ENCODE measurements at places on chromosomes 6 and 20. TPM values are rescaled to one million over a fixed set of nuclear protein-coding genes. Genes with fewer than 3 reads are reported as not detected.
A peak's percentile ranks its signal among the peaks of the same experiment; 100 is the strongest.

Gene SSTR4
- not detected for total RNA-seq

DNA sequence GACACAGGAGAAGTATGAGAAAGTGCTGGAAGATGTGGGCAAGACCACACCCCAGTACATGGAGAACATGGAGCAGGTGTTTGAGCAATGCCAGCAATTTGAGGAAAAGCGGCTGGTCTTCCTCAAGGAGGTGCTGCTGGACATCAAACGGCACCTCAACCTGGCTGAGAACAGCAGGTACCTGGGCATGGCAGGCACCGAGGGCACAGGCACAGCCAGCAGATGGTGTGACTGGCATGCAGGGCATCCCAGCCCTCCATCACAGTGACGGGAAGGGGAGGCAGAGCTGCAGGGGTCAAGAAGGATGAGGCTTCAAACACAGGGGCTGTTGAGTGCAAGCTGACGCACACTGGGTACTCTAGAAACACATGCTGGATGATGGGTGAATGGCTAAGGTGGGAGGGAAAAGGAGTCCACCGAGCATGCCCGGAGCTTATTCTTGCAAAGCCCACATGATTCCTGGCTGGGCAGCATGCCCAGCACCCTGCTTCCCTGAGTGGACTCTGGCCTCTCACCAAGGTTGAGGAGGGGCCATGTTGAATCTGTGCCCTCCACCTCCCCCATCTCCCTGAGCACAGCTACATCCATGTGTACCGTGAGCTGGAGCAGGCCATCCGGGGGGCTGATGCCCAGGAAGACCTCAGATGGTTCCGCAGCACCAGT is 26.3 kb downstream of the SPDEF start:
- H3K4me3 ChIP-seq, result no peak overlapping the region
- H3K27me3 ChIP-seq, result no peaks in the 10 kb centered on the region
- no peak overlapping the region for H3K27ac ChIP-seq

Gene SRSF12
- total RNA-seq, result 7.6 TPM

Gene POPDC3
- total RNA-seq, result 6.0 TPM

- H3K36me3 ChIP-seq, result no peaks in the 10 kb centered on the region
- no peaks in the 10 kb centered on the region for H3K4me1 ChIP-seq
- no peak overlapping the region for H3K27ac ChIP-seq
- H3K4me3 ChIP-seq, result no peak overlapping the region
- H3K27me3 ChIP-seq, result peaks cover 6% of the 10 kb centered on the region
Measured at GRCh38 chr6:26335631-26336323, 29.2 kb upstream of the BTN3A2 start.

Gene SGK2
- total RNA-seq, result not detected

GRCh38 chr20:34377072-34377847 is 14.2 kb downstream of the ITCH start:
- DNase-seq, result no peak
- no peak overlapping the region for H3K27ac ChIP-seq
- H3K27me3 ChIP-seq, result no peaks in the 10 kb centered on the region

DNA sequence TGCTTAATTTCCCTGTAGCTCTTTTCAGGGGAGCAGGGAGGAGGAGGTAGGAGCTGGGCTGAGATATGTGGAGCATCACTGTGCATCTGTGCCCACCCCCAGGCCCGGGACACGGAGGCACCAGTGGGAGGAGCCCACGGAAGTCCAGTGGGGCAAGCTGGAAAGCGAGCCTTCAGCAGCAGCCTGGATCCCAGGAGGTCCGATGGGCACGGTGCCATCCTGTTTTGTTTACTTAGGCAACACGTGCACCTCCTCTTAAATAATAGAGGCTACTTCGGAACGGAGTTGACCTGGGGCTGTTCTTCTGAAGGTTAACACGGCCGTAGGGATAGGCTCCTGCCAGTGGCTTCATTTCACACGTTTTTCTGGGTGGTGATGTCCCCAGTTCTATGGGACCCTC is 51.6 kb downstream of the CDH4 start:
- no peak overlapping the region for H3K4me3 ChIP-seq
- peaks cover 7% of the 10 kb centered on the region for H3K4me1 ChIP-seq
- H3K36me3 ChIP-seq, result no peaks in the 10 kb centered on the region
- DNase-seq, result no peak
- H3K27ac ChIP-seq, result no peak overlapping the region
- H3K27me3 ChIP-seq, result no peaks in the 10 kb centered on the region

Gene SEC23B
- total RNA-seq, result 60.0 TPM

GRCh38 chr20:40276301-40276700 is 412.7 kb downstream of the MAFB start:
- peak overlapping the region; percentile 83 for H3K27ac ChIP-seq
- H3K4me1 ChIP-seq, result peaks cover 17% of the 10 kb centered on the region
- no peaks in the 10 kb centered on the region for H3K27me3 ChIP-seq
- peaks cover 51% of the 10 kb centered on the region for H3K36me3 ChIP-seq
- peak; percentile 67 for DNase-seq
- no peak overlapping the region for H3K4me3 ChIP-seq

Gene AVP
- total RNA-seq, result not detected

Gene RGS19
- 12.8 TPM for total RNA-seq

- no peak for DNase-seq
- no peaks in the 10 kb centered on the region for H3K4me1 ChIP-seq
- H3K4me3 ChIP-seq, result no peak overlapping the region
- peaks cover 9% of the 10 kb centered on the region for H3K36me3 ChIP-seq
Measured at GRCh38 chr20:4813076-4813862, 91.6 kb downstream of the PRND start.

Gene RPS6KA2
- 10.4 TPM for total RNA-seq

Gene MAP3K7
- total RNA-seq, result 31.3 TPM

Gene FUT9
- total RNA-seq, result 1.6 TPM

Gene NFS1
- total RNA-seq, result 24.4 TPM

DNA sequence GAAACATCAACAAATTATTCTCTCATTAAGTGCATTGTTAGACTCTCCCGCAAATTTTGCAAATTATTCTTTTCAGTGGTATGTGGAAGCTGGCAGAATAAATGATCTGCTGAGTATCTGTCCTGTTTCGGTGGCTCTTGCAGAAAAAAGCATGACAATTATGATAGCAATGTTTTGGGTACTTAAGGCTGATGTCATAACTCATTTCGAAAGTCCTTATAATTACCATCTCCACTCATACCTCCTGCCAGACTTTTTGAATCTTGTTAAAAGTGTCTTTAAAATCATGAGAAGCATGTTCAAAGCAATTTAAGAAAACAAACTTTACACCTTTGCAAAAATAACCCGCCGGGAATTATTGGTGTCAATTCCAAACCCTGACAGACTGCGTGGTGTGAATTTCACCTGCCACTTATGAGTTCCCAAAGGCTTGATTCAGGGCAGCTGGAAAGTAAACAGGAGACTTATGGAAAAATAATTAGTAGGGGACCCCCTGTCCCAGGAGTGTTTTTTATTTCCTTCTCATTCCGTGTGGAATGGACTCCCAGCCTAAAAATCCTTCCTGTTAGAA is 87.6 kb upstream of the E2F3 start:
- DNase-seq, result no peak
- no peaks in the 10 kb centered on the region for H3K27me3 ChIP-seq
- H3K36me3 ChIP-seq, result no peaks in the 10 kb centered on the region
- no peaks in the 10 kb centered on the region for H3K4me1 ChIP-seq
- no peak overlapping the region for H3K4me3 ChIP-seq

DNA sequence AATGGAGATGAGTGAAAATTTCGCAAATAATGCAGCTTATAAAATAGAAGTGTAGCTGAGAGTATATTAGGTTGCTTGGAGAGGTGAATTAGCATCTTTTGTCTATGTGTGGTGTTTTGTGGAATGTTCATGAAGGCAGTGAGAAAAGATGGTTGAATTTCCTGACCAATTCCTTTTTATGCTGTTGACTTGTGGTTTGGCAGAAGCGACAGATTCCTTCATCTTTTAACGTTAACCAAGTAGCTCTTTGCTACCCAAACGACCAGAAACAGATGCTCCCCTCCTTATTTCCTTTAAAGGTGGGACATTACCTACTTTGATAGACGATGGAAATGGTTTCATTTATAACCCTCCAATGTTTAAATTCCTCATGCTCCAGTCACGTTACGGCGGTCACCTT is 390.5 kb downstream of the QKI start:
- no peaks in the 10 kb centered on the region for H3K4me1 ChIP-seq
- no peaks in the 10 kb centered on the region for H3K27me3 ChIP-seq
- no peak for DNase-seq
- no peak overlapping the region for H3K27ac ChIP-seq

DNA sequence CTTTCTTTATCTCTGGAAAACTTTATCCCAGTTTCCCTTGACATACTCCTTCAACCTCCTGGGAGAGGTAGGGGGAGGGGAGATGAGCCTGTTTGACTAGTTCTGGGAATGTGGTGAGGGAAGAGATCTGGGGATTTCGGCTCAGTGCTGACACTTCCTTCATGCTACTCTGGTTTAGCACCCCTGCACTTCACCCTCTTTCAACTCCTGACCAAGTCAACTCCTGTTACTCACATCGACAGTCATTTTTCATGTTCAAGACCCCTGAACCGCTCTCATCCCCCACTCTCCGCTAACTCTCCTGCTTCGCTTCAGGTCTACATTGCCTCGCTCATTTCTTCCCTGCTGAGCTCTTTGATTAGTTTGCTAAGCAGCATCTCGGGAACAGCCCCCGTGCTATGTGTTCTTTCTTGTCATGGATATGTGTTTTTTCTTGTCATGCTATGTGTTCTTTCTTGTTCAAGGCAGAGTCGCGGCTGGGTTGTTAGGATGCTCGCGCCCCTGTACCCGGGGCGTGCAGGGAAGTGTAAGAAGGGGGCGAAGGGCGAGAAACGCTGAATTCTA is 16.6 kb upstream of the TRIM27 start:
- H3K27me3 ChIP-seq, result no peaks in the 10 kb centered on the region
- H3K27ac ChIP-seq, result peak overlapping the region; percentile 4
- H3K36me3 ChIP-seq, result no peaks in the 10 kb centered on the region
- DNase-seq, result peak; percentile 72

- H3K36me3 ChIP-seq, result no peaks in the 10 kb centered on the region
- H3K4me3 ChIP-seq, result no peak overlapping the region
- no peaks in the 10 kb centered on the region for H3K4me1 ChIP-seq
- no peak for DNase-seq
- no peak overlapping the region for H3K27ac ChIP-seq
Measured at GRCh38 chr6:56241124-56241802, 6.1 kb downstream of the COL21A1 start.

DNA sequence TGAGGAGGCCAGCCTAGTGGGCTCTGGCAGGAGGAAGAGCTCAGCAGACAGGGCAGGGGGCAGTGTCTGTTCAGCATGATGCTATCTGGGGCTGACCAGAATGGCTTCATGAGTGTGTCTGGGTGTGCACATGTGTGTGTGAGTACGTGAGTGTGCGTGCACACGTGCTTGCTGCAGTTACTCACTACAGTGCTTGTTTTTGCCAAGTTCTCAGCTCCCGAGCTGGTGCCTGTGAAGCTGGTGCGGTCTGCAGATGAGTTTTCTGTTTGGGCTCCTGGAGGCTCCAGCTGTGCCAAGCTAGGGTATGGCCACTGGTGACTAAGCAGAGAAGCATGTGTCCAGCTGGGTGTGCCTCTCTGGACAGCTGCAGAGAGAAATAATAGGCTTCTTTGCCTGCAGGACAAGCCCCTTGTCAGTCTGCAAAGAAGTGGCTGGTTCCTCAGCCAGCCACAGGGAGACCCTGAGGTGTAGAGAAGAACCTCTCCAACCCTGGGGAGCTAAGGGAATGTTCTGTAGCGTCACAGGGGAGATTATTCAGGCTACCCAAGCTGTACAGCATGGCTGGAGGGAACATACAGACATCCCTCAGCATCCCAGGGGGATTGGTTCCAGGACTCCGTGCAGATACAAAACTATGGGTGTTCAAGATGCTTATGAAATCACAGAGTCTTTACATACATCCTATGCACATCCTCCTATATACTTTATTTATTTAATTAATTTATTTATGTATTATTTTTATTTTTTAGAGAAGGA is 40.2 kb upstream of the FAM50B start:
- H3K4me1 ChIP-seq, result peaks cover 4% of the 10 kb centered on the region
- no peaks in the 10 kb centered on the region for H3K27me3 ChIP-seq
- H3K27ac ChIP-seq, result no peak overlapping the region
- DNase-seq, result no peak
- H3K36me3 ChIP-seq, result no peaks in the 10 kb centered on the region

Gene SOBP
- total RNA-seq, result 3.8 TPM

Gene SAMD3
- total RNA-seq, result 0.26 TPM

Gene XKR7
- 1.5 TPM for total RNA-seq

Gene C6orf47
- total RNA-seq, result 18.4 TPM

DNA sequence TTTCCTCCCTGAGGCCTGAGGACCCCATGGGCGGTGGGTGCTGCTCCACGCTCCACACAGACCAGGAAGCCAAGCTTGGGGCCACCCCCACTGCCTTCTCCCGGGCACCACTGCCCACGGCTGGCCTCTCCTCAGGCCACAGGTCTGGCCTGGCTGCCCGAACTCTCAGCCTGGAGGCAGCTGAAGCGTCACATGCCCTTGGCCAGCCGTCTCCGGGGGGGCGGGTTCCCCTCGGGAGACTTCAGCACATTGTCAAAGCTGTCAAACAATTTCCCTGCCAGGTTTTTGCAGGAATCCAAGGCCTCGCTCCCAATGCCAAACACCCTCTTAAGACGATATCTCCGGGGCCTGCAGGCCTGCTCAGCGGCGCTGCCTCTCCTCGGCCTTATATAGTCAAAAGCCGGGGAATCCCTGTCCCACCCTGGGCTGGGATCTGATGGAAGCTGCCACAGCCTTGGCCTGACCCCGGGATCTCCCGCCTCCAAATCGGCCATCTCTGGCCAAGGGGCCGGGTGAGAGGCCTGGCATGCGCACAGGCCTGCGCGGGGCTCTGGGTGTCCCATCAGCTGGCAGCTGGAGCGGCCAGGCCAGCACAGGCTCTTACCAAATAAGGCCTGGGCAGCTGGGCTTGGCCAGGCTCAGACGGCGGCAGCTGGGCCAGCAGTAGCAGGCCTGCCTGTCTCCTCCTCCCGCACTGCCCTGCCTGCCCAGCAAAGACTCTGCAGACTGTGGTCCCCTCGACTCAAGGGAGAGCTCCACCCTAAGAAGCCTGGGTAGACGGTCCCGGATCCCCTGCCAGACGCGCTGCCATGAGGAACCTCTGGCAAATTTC is 49.7 kb downstream of the RBM38 start:
- no peak overlapping the region for H3K4me3 ChIP-seq
- no peaks in the 10 kb centered on the region for H3K4me1 ChIP-seq
- no peak overlapping the region for H3K27ac ChIP-seq
- H3K27me3 ChIP-seq, result no peaks in the 10 kb centered on the region
- H3K36me3 ChIP-seq, result no peaks in the 10 kb centered on the region
- peak; percentile 53 for DNase-seq

Gene ELOVL2
- total RNA-seq, result 0.46 TPM

DNA sequence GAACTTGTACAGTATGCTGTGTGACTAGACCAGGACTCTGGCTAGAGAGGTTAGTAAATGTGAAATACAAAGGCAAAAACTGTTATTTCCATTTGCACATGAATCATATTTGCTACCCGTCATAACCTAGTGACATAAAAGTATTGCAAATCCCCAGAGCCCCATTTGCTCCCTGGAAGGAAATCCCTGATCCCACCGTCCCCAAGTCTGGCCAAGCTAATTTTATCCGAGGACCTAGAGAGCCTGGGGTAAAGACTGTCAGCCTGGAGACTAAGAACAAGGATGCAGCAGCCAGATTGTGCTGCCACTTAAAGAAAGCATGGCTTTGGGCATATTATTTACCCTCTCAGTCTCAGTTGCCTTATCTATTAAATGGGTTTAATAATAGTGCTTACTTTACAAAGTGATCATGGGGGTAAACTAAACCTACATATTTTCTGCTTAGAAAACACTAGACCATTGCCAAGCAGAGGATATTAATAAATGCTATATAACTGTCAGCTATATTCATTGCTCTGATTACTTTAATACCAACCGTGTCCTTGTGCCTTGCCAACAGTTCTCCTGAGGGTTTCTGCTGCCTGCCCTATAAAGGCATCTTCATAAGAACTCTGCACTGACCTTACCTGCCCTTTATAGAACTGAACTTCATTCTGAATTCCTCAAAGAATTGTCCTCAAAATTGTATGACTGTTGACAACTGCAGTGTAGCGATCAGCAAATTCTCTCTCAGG is 16.9 kb upstream of the TNFAIP3 start:
- no peak overlapping the region for H3K27ac ChIP-seq
- H3K4me3 ChIP-seq, result no peak overlapping the region
- DNase-seq, result no peak

Measured in H9 (cell line).